ENCODE measurements at places on chromosomes 5 and 9.

- peak; percentile 52 for DNase-seq
Measured at GRCh38 chr9:99039505-99040182, 65.3 kb upstream of the TGFBR1 start.

GRCh38 chr9:32589083-32589723, 16.2 kb upstream of the NDUFB6 start:
- peak; percentile 69 for DNase-seq

- DNase-seq = peak; percentile 7
Measured at GRCh38 chr5:23419115-23419514, 88.3 kb upstream of the PRDM9 start.

DNA sequence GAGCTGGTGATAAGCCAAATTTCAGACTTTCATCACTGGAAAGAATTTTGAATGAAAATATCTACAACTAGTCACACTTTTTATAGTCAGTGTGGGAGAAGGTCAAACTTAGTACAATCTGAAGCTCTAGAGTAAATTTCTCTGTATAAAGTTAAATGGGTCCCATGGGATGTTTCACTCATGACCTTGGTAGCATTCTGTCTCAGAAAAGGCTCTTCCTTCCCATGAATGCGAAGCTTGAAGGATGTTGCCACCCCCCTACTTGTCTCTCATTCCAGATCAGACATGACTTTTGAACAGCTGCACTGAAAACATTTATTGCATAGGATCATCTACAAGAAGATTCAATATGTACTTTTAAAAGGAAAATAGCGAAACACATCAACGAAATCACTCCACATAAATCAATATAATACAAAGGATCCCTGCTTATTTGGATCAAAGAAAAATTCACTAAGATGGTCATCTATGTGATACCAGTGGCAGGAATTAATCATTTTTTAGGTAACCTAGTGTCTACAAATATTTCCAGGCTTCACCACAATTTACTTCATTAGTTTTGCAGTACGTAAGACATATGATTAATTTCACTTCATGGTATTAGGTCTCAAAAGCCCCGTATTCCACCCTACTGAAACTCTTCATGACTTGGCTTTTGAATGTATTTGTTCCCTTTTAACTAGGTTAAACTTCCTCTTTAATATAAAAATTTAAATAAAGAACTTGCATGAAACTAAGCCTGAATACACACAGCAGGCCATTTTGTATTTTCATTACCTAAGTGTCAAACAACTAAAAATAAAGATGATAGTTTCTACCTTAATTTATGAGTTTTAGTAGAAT, 4.4 kb downstream of the ST8SIA4 start:
- peak; percentile 19 for DNase-seq

- no peak for DNase-seq
Measured at GRCh38 chr5:69152731-69153130, 14.2 kb upstream of the CCNB1 start.

DNA sequence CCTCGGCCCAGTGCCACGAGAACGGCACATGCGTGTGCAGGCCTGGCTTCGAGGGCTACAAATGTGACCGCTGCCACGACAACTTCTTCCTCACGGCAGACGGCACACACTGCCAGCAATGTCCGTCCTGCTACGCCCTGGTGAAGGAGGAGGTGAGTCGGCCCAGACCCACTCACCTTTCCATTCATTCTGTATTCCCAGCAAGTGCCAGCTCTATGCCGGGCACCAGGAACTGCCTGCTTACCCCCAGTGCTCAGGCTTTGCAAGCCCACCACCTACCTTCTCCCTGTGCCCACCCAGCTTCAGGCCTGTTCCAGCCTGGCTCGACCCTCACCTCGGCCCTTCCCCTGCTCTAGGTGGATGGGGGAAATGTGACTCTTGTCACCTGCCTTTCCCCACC, 26.6 kb upstream of the AIF1L start:
- DNase-seq = no peak

- no peak for DNase-seq
Measured at GRCh38 chr5:41858890-41859289, 11.3 kb downstream of the OXCT1 start.

DNA sequence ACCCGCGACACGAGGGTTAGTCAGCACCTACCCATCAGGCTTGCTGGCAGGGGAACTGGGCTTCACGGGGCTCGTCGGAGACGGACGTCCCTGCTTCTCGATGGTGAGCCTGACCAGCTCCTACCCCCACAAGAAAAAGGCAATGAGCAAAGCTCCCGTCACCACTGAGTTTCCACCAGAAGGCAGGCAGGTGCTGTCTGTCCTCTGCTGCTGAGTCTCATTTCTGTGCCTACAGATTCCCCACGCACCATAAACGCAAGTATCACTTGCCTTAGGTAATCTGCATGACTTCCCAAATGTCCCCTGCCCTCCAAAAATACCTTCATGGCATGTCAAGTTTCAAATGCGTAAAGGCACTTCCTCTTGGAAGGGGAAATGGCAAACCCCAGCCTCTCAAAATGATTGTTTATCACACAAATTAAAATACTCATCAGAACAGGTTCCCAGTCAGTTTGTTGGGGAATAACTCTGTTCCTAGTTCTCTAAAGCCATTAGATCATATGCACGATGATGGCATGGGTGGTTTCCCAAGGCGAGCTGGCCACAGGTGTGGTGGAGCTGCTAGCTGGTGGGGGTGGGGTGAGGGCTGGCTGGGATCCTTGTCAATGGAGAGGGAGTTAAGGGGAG, 85.0 kb downstream of the PRRT1B start:
- no peak for DNase-seq

DNA sequence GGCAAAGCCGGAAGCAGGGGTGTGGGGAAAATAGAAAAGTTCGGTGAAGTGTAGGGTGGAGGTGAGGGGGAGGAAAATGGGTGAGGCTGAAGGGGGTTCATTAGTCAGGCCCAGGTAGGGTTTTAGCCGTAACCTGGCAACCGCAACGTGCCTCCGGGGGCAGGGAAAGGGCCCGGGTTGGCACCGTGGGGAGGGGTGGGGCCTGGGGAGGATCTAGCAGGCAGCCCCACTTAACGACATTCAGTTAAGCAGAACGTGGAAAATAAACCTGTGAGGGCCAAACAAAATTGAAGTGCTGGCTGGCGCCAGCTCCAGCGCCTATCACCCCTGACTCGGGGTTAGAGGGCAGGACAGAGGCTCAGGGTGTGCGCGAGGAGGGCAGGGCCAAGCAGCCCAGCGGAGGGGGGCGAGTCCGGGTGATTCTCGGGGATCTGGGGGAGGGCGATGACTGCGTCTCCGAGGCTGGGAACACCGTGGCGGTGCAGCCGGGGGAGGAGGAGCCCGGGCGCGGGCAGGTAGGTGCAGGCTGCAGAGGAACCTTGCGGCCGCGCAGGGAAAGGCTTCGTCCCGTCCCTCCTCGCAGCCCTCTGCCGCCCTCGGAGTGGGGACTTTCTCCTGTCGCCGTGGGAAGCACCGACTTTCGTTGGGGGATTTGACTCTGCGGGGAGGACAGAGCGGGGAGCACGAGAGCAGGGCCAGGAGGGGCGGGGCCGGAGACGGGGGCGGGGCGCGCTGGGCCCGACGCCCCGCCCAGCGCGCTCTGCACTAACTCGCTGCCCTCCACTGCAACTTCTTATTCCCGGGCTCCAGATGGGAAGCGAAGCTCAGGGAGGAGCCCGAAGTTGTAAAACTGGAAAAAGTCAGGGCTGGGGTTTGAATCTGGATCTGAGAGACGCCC, 5.1 kb downstream of the RGS14 start:
- DNase-seq = no peak

- DNase-seq = no peak
Measured at GRCh38 chr5:7039074-7039473, 325.8 kb downstream of the TENT4A start.

GRCh38 chr9:20378851-20379250, 243.4 kb downstream of the MLLT3 start:
- no peak for DNase-seq

DNA sequence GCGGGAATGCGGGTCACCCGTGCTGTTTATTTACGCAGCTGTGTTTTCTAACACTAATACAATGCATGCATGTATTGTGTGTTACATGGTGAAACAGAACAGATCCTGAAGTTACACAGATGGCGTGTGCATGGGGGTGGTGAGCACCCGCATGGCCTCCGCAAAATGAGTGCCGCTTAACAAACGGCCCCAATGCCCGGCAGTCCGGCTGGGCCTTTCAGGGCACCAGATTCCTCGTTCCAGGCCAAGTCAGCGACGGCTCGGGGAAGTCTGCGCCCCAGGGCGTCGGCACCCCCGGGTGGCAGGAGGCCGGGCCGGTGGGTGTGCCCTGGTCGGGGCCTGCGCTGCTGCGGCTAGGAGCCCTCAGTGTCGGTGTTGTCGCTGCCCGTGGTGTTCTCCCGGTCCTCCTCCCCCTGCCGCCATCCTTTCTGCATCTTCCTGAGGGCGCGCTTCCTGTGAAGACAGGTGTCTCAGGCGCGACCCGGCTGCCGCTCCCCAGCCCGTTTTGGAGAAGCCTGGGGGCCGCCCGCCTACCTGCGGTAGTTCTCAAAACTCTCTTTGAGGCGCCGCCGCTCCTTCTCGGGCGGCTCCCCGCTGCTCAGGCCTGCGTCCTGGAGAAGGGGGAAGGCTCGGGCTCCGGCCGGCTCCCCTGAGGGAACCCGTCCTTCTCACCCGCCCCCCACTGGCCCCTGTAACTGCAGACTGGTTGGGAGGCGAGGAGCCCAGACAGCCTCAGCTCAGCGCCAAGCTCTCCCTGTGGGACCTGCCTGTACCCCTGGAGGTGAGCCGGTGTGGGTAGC, 605 bp upstream of the DNLZ start:
- DNase-seq = no peak

DNA sequence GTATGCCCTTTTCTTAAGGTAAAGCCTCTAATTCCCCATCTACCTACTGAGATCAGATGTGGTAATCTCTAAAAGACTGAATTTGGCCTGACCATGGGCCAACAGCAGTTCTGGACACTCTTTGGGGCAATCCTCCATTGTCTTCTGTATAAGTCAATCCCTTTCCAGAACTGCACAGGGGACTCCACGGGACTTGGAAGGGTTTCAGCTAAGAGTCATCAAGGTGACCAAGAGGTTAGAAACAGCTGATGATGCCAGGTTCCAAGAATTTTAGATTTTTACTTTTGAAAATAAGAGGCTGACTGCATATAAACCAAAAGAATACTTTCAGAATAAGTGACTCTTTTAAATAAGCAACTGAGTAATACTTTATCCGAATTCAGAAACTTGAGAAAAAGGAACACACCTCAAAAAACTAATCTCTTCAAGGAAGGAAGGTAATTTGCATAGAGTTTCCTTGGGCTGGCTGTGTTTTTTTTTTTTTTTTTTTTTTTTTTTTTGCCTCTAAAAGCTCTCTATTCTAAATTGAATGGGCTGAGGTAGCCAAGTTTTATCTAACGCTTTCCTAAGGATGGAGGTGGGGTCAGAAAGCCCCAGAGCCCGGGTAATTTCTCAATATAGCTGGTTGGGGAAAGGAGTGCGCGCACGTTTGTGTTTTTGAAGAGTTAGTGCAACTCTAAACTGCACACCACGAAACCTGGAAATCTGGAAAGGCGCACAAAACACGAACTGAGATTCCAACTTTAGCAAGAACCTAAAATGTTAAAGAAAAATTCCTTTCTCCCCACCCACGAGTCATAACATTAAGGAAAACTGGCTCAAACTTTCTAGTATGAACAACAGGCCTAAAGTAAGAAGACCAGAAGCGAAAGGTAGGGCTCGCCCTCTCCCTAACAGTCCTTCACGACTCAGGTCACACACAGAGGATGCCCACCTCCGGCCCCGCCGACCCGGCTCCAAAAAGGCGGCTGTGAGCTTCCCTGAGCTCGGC, 1.3 kb downstream of the VCP start:
- DNase-seq = peak; percentile 47

DNA sequence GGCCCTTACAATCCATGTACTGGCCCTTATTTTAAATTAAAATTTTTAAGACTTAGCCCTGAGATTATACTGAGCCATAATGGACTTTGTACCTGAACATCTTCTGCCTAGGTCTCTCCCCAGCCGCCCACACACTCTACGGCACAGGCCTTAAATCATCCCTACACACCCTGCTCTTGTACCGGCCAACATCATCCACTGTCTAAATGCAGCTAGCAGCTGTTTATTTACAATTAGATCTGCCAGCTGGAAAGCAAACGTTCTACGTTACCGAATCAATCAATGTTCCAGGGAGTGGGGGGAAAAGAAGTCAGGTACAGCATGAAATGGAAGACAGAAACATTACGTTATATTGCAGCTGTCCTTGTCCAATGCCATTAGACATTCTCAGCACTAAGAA, 88.4 kb upstream of the GRAMD2B start:
- no peak for DNase-seq

DNA sequence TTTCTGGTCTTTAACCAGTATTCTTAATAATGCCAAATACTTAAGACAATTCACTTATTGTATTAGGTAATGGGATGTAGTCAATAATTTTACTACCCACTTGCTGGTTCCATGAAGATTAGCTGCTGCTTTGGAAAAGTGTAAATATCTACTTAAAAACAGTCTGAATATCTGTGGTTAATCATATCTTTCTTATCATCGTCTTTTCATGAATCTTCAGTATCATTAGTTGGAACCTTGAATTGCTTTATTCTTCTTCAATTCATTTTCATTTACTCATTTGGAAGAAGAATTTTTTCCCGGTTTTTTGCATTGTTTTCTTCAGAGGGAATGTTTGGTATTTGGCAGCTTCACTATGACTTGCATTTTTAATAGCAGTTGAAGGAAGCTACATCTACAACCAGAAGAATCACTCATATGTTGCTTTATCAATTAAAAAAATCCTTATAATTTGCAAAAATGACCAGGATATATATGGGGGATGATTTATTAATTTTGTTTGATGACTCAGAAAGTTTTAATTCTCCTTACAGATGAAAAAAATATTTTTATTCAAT, 1398.3 kb upstream of the CDH6 start:
- no peak for DNase-seq

- peak; percentile 34 for DNase-seq
Measured at GRCh38 chr5:140800816-140801493, at the start of gene PCDHA3. Gene PCDHA3, plus strand, starts transcription at chr5:140801057.

DNA sequence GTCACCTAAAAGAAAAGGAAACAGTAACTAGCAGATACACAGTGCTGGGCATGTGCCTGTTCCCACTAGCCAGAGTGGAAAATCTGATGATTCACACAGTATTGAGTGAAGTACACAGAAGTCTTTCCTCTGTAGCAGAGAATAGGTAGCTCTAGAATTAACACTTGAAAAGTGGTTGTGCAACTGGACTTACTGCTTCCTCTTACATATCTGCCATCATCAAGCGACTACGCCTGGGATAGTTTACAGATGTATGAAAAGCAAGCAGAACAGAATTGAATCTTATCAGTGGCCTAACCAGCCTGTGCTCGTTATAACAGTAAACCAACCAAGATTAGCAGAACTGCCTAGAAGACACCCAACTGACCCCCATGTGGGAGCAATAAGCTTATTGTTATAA, 130.6 kb downstream of the DTWD2 start:
- peak; percentile 5 for DNase-seq

DNA sequence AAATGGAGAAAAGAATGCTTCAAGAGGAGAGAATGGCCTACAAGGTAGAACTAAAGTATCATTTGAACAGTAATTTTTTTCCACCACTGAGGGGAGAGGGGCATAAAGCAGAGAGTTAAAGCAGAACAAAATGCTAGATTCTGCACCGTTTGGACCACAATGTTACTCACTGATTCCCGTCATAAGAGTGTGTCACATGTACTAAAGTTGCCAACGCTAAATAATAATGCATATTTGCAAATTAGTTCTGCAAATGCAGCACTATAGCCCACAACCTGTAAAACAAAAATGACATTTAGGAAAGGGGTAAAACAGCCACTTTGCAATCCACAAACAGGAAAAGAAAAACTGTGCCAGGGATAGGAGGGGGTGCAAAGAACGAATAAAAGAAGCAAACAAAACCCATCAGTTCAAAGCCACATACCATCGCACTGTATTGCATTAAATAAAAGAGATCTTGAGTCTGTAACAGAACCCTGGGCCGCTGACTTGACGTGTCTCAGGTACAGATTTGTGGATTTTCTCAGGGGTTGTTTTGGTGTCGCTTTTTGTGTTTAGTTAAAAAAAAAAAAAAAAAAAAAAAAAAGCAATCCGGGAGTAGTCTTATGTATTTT, 7.7 kb upstream of the NFIB start:
- DNase-seq = peak; percentile 78

Measured in fibroblast of mammary gland (primary cell).